ENCODE measurements at places on chromosomes 4 and X. TPM values are rescaled to one million over a fixed set of nuclear protein-coding genes. Genes with fewer than 3 reads are reported as not detected.

Gene PNMA3
- not detected for total RNA-seq

Gene GAGE12J
- not detected for total RNA-seq

Gene POLN
- total RNA-seq = 0.59 TPM

Gene MAGEA1
- not detected for total RNA-seq

Gene DIPK2B
- total RNA-seq = not detected

Gene GTPBP6
- total RNA-seq = 68.7 TPM

Gene SRPK3
- total RNA-seq = 0.59 TPM

Gene UTP3
- total RNA-seq = 13.8 TPM

Gene ASB12
- total RNA-seq = 0.17 TPM

Gene GPAT3
- 2.4 TPM for total RNA-seq

Gene SLC9B1
- total RNA-seq = not detected

Gene DKK2
- total RNA-seq = 0.30 TPM

Gene TEX13B
- total RNA-seq = not detected

Gene FREM3
- total RNA-seq = not detected

Gene ARHGAP24
- total RNA-seq = 8.1 TPM

Gene RIBC1
- 0.15 TPM for total RNA-seq

Gene MAGED4
- 81.3 TPM for total RNA-seq

Gene AKAP14
- not detected for total RNA-seq

Gene SHOX
- not detected for total RNA-seq

Gene MAGEE1
- 0.17 TPM for total RNA-seq
